ENCODE measurements at places on chromosomes 6 and 20. TPM values are rescaled to one million over a fixed set of nuclear protein-coding genes. Genes with fewer than 3 reads are reported as not detected.
A peak's percentile ranks its signal among the peaks of the same experiment; 100 is the strongest.

Gene PPP2R5D
- total RNA-seq = 54.2 TPM

Gene KIF13A
- not detected for total RNA-seq

Gene B3GALT4
- total RNA-seq = 4.1 TPM

DNA sequence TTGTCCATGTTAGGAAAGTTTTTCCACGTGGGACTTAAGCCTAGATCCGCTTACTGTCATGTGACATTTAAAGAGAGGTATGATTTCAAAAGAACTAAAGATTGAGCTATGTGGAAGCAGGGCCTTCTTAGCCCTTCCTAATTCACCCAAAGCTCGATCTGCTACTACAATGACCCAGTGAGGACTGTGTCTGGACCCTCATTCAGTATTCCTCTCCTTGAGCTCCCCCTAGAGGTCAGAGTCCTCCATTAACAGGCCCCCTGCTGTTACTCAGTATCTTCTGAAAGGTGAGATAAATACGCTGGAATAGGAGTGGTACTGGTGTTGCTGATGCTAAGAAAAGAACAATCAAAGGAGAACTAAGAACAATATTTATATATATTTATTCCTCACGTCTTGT, 414.0 kb downstream of the GJA1 start:
- no peak overlapping the region for H3K27ac ChIP-seq
- H3K4me1 ChIP-seq = no peaks in the 10 kb centered on the region
- no peaks in the 10 kb centered on the region for H3K27me3 ChIP-seq

- H3K36me3 ChIP-seq = no peaks in the 10 kb centered on the region
- no peaks in the 10 kb centered on the region for H3K4me1 ChIP-seq
- no peak for DNase-seq
- peaks cover 8% of the 10 kb centered on the region for H3K27me3 ChIP-seq
These were observed 24.6 kb downstream of the EDN1 start for GRCh38 chr6:12314751-12315150.

DNA sequence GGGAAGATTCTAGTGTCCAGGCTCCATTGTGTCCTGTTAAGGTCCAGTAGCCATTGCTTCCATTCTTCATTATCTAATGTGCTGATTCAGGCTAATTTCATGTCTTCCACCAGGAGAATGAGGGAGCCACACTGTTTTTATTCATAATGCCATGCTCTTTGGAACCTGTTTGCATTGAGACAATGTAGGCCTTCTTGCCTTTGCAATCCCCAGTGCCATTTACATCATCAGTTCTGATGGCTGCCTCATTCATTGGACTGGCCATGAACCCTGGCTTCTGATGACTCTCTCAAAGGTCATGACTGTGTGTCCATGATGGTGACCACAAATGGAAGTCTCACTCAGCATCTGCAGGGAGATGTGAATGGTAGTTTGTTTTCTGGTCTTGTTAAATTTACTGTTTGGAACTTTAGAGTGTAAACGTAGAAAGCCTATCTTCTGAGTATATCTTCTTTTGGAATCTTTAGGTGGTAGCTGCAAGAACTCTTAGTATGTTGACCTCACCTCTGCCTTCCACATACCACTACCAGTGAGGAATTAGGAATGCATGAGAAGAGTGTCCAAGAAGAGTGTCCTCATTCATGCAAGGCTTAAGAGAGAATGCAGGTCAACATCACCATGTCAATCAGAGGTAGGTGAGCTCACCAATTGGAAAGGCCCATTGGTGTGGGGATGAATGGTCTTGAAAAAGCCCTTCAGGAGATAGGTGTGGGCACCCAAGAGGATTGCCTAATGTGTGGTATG, 42.9 kb upstream of the ZFP64 start:
- no peak overlapping the region for H3K4me3 ChIP-seq
- peaks cover 5% of the 10 kb centered on the region for H3K27me3 ChIP-seq
- H3K36me3 ChIP-seq = no peaks in the 10 kb centered on the region
- no peaks in the 10 kb centered on the region for H3K4me1 ChIP-seq
- no peak overlapping the region for H3K27ac ChIP-seq

- H3K4me3 ChIP-seq = peak overlapping the region; percentile 93
- H3K27ac ChIP-seq = peak overlapping the region; percentile 97
- H3K27me3 ChIP-seq = no peaks in the 10 kb centered on the region
- H3K4me1 ChIP-seq = peaks cover 39% of the 10 kb centered on the region
- peak; percentile 74 for DNase-seq
- H3K36me3 ChIP-seq = peaks cover 5% of the 10 kb centered on the region
These were observed 688 bp downstream of the COMMD7 start for GRCh38 chr20:32742322-32743236.

GRCh38 chr6:141598487-141598886, 534.2 kb upstream of the GJE1 start:
- H3K4me1 ChIP-seq = no peaks in the 10 kb centered on the region
- no peak overlapping the region for H3K27ac ChIP-seq
- H3K36me3 ChIP-seq = no peaks in the 10 kb centered on the region
- no peaks in the 10 kb centered on the region for H3K27me3 ChIP-seq

- H3K4me3 ChIP-seq = no peak overlapping the region
- DNase-seq = no peak
- peaks cover 4% of the 10 kb centered on the region for H3K27me3 ChIP-seq
- H3K27ac ChIP-seq = no peak overlapping the region
- no peaks in the 10 kb centered on the region for H3K36me3 ChIP-seq
These were observed 235.6 kb downstream of the OGFRL1 start for GRCh38 chr6:71524201-71524600.

GRCh38 chr20:19741924-19742323, 16.1 kb upstream of the RIN2 start:
- H3K27ac ChIP-seq = no peak overlapping the region
- no peaks in the 10 kb centered on the region for H3K36me3 ChIP-seq
- no peaks in the 10 kb centered on the region for H3K4me1 ChIP-seq
- no peaks in the 10 kb centered on the region for H3K27me3 ChIP-seq
- H3K4me3 ChIP-seq = no peak overlapping the region

- H3K4me1 ChIP-seq = no peaks in the 10 kb centered on the region
- no peak overlapping the region for H3K4me3 ChIP-seq
- no peaks in the 10 kb centered on the region for H3K27me3 ChIP-seq
- H3K27ac ChIP-seq = no peak overlapping the region
- H3K36me3 ChIP-seq = no peaks in the 10 kb centered on the region
These were observed 150.4 kb upstream of the BMP5 start for GRCh38 chr6:56025795-56026194.

DNA sequence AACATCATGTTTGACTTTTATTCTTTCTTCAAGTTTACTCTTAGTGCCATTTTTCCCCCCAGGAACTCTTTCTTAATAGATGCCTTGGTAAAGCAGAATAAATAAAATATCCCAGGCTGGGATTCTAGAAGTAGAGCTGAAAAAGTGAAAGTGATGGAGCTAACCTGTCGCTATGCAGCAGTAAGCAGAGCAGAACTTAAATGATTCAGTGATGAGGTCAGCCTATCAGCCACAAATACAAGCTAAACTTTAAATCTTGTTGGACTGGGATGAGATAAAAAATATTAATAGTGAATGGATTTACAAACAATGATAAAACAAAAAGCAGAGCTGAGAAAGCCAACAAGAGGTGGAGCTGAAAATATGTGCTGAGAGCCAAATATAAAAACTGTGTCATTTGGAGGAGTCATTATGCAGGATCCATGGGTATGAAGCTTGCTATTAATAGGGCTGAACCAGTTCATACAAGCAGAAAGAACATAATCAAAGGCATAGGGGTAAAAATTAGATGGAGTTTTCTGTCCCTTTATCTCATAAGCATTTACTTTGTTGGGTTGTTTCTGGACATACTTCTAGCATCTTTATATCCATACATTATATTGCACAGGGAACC, 877.8 kb downstream of the EPHA7 start:
- no peak overlapping the region for H3K4me3 ChIP-seq
- DNase-seq = no peak
- H3K4me1 ChIP-seq = no peaks in the 10 kb centered on the region
- H3K27ac ChIP-seq = no peak overlapping the region
- no peaks in the 10 kb centered on the region for H3K27me3 ChIP-seq

Data from activated CD4-positive, alpha-beta T cell treated with anti-CD3 and anti-CD28 coated beads, Interleukin-2, amount 10 ng/mL, durations not matched to agents 24 days and 14 days (primary cell).